ENCODE measurements at places on chromosomes 1 and 21.

DNA sequence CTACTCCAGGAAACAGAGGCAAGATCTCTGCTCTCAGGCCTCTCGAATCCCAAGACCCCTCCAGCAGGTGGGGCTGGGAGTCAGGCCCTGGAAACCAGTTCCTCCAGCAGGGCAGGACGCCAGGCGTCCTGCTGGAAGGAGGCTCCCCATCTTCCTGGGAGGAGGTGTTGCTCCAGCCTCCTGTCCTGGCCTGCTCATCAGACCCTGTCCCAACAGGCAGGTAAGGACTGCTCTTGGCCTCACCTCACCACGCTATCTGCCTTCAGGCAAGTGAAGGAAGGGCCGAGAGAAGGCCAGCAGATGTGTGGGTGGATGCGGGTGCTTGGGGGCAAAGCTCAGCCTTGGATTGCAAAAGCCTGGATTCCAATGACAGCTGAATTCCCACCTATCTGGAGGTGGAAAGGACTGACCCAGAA lies 82.9 kb downstream of the SSBP3 start:
- peak; percentile 16 for DNase-seq

- no peak for DNase-seq
Measured at GRCh38 chr1:201108614-201109013, 3.6 kb downstream of the CACNA1S start.

DNA sequence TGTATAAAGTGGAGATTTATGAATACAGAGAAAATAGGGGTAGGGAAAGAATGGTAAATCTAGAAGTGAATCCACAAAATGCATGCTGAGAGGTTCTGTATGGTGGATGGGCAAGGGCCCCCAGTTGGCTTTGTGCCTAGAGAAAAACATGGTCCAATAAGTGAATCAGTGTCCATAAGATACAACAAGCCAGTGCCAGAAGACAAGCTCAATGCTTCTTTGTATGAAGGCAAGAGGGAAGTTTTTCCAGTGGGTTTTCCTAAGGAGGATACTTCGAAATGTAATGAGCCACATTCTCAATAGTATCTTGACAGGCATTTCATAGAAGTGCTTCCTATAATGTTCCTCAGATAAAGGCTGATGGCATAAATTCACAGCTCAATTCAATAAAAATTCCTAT lies 169.4 kb upstream of the HMCN1 start:
- no peak for DNase-seq

DNA sequence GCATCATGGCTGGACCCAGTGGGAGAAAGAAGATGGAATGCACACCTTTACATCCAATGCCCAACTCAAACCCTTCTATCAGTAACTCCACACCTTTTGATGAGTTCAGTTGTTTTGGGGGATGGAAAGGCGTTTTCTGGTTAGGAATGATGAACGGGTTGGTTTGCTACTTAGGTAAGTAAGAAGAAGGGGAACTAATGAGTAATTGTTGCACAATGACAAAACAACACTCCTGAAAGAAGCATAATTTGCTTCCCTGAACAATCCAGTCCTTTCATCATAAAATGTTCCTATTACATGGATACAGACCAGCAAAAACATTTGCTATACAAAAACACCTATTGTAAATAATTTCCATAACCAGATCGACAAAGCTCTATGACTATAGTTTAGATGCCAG lies 35.9 kb upstream of the NFIA start:
- no peak for DNase-seq

GRCh38 chr1:183736343-183736742 lies 68.6 kb upstream of the RGL1 start:
- DNase-seq = no peak

GRCh38 chr1:178467837-178468236 lies 28.9 kb downstream of the CLEC20A start:
- no peak for DNase-seq

DNA sequence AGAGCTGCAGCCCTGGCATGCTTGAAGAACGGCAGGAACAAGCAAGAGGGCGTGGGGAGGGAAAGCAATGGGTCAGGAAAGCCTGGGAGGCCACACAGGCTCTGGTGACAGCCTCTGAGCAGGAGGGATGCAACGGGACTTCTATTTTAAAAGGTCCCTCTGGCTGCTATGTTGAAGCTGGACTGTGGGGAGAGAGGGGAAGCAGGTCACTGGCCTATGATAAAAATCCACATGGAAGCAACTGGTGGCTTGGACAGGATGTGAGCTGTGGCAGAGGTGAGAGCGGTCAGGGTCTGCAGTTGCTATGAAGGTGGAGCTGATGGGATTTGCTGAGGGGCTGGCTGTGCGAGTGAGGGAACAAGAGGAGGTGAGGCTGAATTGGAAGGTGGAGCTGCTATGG lies 11.2 kb downstream of the PADI1 start:
- DNase-seq = no peak

- no peak for DNase-seq
Measured at GRCh38 chr1:244429818-244430217, 21.9 kb downstream of the ADSS2 start.

DNA sequence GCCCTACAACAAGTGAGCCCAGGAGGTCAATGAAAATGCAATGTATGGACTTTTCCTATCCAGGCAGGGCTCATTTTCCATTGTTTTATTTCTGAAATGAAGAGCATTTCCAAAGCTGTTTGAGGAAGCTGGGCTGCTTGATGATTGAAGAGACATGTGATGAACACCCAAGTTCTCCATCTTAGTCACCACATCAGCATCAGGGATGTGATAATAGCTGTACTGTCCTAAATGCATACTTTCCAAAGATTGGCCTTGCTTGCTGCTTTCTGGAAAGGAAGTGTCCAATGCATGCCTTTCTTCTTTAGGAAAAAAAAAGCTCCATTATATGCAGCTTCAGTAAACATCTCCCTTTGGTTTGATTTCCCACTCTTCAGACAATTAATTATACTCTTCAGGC lies 425.9 kb upstream of the RUNX1 start:
- DNase-seq = peak; percentile 23

DNA sequence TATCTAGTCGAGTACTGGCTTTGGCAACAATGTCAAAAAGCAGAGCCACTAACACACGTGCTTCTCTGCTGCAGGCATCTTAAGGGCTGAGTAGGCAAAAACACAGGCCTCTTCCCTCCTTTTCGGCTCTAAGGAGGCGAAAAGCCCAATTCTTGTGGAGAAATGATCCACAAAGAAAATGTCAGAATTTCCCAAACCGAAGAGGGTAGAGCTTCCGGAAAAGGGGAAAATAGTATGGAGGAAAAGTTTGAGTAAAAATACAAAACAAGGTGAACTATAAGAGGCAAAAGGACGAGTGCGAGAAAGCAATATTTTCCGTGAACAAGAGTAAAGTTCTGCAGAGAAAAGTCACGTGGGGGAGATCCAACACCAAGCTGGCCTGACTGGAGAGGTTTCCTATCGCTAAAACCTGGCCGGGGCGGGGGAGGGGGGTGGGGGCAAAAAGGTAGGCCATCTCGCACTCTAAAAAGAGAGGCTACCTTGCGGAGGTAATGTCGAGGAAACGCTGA lies 551 bp downstream of the ZRANB2 start:
- peak; percentile 38 for DNase-seq

DNA sequence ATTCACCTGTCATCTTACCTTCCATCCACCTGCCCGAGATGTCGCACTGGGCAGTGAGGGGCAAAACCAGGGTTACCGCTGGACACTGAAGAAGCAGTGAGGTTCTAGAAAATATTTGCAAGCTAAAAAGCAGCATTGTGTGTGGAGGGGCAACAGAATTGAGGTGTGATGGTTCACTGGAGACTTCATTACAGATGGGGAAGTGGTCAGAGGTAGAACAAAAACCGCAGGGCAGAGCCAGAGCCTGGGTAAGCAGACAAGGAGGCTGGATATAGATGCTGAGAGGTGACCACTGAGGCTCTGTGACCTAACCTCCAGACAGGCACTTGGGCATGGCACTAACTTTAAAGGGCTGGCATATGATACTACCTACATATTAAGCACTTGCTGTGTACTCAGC lies 363.9 kb upstream of the PROX1 start:
- DNase-seq = no peak

- peak; percentile 75 for DNase-seq
Measured at GRCh38 chr1:116115476-116116439, 4.6 kb downstream of the MAB21L3 start.

- peak; percentile 67 for DNase-seq
Measured at GRCh38 chr1:148308832-148309458, 156.9 kb upstream of the NBPF11 start.

- peak; percentile 77 for DNase-seq
Measured at GRCh38 chr1:10507111-10507879, 32.5 kb downstream of the PEX14 start.

DNA sequence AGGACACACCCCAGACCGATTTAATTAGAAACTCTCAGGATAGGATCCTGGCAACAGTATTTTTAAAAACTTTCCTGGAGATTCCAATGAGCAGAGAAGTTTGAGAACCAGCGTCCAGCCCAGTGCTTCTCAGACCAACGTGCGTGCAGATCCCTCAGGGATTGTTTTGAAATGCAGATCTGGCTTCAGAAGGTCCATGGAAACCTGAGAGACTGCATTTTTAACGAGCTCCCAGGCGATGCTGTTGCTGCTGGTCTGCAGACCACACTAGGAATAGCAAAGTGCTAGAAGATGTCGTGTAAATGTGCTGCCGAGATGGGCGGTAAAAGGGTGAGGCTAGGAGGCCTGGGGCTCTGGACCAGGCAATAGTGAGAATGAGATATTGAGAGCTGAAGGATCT lies 18.4 kb upstream of the CASQ1 start:
- no peak for DNase-seq

- peak; percentile 91 for DNase-seq
Measured at GRCh38 chr1:197776351-197777105, 1.2 kb upstream of the DENND1B start.

DNA sequence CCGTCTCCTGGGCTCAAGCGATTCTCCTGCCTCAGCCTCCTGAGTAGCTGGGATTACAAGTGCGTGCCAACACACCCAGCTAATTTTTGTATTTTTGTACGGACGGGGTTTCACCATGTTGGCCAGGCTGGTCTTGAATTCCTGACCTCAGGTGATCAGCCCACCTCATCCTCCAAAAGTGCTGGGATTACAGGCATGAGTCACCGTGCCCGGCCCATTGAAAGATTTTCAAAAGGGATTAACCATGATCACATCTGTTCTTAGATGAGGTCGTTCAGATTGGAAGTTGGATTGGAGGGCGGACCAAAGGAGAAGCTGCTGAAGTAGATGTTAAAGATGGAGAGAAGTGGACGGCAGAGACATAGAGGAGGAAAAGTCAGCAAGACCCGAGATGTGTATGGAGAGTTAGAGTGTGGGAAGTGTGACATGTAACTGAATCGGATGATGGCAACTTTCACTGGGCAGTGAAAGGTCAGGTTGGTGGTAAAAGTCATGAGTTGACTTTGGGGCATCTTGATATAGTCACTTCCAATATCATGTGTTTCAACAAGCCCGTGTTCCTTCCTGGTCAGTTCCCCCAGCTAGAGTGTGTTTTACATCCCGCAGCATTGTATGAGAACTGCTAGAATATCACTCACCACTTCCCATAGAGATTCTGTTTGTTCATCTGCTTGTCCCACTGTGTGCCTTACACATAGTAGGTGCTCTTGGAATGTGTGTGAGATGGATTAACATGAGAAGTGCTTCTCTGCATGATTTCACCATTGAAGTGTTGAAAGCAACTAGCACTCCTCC lies 54.4 kb upstream of the TINAGL1 start:
- DNase-seq = no peak

DNA sequence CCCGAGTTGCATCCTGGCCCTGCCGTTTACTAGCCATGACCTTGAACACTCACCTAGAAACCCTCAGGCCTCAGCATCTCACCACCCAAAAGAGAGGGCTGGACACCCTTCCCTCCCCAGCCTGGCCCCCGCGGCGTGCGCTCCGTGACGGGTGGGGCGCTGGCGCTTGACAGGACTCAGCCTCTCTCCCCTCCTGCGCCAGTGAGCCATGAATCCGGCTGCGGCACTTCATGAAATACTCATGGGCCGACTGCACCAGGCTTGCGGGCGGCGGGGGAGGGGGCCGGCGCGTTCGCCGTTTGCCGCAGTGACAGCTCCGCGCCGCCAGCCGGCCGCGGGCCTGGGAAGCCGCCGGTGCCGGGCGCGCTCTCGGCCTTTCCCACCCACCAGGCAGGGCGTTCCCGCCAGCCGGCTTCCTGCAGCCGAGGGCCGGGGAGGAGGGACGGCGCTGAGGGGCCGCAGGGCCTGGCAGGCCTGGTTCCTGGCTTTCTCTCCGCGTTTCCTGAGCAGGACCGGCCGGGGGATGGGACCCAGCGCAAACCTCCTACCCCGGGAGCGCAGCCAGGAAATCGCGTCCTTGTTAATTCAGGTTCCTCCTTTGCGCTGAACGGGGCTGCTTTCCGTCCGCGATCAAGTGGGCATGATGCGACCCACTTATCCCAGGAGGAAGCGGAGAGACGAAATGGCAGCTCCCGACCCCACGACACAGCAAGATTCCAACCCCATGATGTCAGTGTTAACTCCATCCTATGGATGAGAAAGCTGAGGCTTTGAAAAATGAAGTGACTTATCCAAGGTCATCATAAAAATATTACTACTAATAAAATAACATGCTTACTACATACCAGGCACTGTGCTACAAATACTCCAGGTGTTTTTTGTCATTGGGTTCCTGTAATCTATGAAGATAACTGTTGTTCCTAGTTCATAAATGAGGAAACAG lies 9.1 kb upstream of the LUZP1 start:
- DNase-seq = peak; percentile 82

- DNase-seq = no peak
Measured at GRCh38 chr1:203035111-203036000, 9.1 kb downstream of the PPFIA4 start.

DNA sequence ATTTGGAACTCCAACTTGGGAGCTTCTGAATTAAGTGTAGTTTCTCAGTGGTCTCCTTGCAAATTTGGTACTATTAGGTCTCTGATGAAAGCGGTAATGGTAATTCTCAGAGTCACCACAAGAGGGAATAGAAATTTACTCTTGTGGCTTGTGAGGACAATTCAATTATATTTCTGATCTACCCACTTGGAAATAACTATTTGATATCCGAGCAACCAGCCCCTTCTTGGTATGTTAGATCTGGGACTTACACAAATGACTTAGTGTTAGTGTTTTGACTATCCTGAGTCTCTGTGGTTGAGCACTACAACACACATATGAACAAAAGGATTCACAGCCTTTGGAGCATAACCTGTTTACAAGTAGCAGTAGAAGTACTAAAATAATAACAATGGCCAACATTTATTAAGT lies 68.1 kb downstream of the RPS6KA1 start:
- DNase-seq = peak; percentile 71

GRCh38 chr21:42310411-42311001 lies 4.7 kb downstream of the TFF3 start:
- no peak for DNase-seq

- no peak for DNase-seq
Measured at GRCh38 chr1:58619286-58620054, 42.4 kb upstream of the TACSTD2 start.

- DNase-seq = no peak
Measured at GRCh38 chr1:100359139-100359538, 6.8 kb downstream of the CDC14A start.

Measured in ELR (cell line).